Stimulated activated CD8-positive, alpha-beta memory T cell treated with anti-CD3 and anti-CD28 coated beads, Interleukin-2, amount 100 ng/mL, for 48 hours (primary cell): ENCODE measurements at places on chromosomes 5 and 9.

- no peak for DNase-seq
Observed at GRCh38 chr9:4417578-4418325, 72.5 kb upstream of the SLC1A1 start.

- no peak for DNase-seq
Observed at GRCh38 chr5:65480306-65480865, 1.3 kb downstream of the ADAMTS6 start.

GRCh38 chr5:12242950-12243888 lies 339.0 kb upstream of the CTNND2 start:
- DNase-seq, result no peak

DNA sequence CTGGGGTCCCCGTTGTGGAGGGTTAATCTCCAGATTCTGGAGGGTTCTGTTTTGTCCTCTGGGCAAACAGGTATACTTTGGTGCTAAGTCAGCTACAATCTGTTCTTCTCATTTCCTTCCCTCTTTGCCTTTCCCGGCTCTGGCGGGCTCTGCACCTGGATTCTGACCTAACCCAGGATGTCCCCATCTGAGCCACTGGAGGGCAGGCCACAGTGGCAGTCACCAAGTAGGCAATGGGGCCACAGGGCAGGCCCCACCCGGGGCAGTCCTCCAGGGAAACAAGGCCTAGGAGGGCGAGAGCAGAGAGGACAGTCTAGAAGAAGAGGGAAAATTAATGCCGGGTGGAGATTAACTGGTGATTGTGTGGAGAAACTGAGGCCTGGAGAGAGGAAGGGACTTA lies 40.4 kb upstream of the HRH2 start:
- no peak for DNase-seq

DNA sequence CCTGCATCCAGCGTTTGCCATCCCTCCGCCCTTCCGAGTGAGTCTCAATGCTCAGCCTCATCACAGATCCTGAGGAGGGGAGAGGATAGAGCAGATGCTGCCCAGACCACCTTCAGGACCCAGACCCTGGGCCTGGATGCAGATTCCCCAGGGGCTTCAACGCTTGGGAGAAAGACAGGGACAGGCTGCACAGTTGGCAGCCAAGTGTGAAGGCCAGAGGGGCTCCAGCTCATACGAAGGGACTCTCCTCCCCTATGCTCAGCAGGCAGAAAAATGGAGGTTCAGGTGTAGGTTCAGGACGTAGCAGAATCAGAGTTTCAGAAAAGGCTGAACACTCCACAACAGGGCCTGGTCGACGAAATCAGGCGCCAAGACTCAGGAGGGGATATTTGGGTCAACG lies 378.5 kb upstream of the IRX1 start:
- DNase-seq, result no peak

- no peak for DNase-seq
Observed at GRCh38 chr5:138504799-138505198, 38.2 kb downstream of the ETF1 start.

DNA sequence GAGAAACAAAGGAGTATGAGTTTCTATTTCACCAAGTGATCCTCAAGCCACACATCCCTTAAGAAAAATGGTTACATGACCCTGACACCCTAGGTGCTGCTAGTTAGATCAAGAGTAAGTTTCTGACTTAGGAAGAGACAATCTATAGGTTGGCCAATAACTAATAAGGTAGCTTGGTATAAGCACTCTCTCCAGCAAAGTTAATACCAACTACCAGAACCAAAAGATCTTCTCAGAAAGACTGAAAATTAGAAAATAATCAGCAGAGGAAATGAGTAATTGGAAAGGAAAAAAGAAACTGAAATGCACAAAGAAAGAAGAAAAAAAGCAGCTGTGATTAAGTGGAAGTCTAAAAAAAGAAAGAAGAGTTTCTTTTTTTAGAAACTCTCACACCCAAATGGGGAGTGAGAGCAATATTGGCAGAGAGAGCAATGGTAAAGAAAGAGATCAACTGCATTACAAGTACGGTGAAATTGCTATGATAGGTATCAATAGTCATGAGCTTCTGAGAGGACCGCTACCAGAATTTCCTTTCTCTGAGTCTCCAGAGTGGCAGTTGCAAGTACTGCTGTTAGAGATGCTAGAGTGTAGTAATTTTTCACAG lies 195.5 kb downstream of the TMEM167A start:
- DNase-seq, result no peak

GRCh38 chr9:1913631-1914330 lies 101.4 kb upstream of the SMARCA2 start:
- DNase-seq, result no peak

DNA sequence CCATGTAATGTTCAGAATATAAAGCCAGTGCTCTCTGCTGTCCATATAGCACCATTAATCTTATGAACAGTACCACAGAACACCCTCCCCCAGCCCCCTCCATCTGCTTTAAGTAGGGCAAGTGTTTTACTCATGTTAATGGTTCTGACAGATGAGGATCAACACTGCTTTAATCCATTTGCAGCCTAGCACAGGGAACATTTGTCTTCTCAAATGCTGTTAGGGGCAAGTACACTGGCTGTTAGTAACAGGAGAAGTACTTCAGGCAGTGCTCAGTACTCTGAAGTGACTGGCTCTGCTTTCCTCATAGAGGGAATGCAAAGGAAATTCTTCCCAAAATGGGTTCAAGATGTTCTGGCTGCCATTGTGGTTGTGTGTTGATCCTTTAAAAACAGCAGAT lies 202.6 kb downstream of the DCP2 start:
- DNase-seq, result no peak

DNA sequence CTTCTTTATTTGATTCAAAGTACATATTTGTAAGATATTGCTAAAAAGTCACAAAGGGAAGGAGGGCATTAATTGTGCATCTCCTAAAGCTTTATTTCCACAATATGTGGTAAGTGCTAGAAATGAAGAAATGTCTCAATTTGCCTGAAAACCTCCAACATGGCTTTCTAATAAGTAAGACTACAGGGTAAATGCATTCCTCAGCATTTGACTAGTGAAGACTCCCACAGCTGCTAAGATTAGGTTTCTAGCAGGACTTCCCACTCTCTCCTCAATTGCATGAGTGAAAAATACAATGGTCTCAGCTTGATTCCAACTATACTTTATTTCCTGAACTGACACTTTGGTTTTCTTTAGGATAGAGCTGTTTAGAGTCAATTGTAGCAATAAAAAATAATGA lies 162.1 kb downstream of the ELAVL2 start:
- DNase-seq, result no peak

- DNase-seq, result no peak
Observed at GRCh38 chr9:36835271-36835996, 198.6 kb downstream of the PAX5 start.

DNA sequence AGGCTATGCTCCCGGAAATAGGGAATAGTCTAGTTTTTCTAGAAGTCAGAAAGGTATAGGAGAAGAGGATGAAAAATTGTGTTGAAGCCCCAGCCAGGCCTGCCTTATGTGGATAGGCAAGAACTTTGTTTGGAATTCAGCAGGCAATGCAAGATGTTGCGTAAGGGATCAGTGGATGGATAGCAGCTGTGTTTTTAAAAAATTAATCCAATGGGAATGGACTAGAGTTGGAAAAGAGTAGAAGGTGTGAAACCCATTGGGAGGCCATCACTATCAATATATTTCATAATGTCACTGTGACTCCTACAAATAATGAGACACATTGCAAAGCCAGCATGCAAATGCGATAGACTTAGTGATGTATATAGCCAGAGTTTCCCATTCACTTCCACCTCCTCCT lies 281.9 kb downstream of the MARCHF11 start:
- no peak for DNase-seq

- DNase-seq, result no peak
Observed at GRCh38 chr9:121798941-121799340, 147.5 kb downstream of the DAB2IP start.

DNA sequence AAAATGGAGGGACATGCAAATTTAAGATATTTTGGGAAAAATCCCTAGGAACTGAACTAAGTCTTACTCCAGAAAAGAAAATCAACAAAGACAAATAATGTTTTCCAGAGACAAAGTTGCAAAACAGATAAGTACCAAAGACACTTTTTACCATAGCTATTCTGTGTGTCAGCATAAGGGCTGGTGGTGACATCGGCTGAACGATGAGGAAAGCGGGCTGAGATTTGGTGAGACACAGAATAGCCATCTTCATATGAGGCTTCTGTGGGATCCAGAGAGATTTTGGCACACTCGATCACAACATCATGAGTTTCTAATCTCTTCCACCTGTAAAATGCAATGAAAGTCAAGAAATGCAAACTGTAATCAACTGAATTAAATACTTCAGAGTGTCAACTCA lies 32.3 kb downstream of the TSC1 start:
- no peak for DNase-seq

GRCh38 chr5:11383506-11384095 lies 520.6 kb downstream of the CTNND2 start:
- DNase-seq, result no peak

- DNase-seq, result no peak
Observed at GRCh38 chr5:113161806-113162205, 185.2 kb downstream of the DCP2 start.

- no peak for DNase-seq
Observed at GRCh38 chr9:10127867-10128266, 484.9 kb downstream of the PTPRD start.

- peak; percentile 35 for DNase-seq
Observed at GRCh38 chr9:75027187-75028107, 646 bp downstream of the CARNMT1 start.

DNA sequence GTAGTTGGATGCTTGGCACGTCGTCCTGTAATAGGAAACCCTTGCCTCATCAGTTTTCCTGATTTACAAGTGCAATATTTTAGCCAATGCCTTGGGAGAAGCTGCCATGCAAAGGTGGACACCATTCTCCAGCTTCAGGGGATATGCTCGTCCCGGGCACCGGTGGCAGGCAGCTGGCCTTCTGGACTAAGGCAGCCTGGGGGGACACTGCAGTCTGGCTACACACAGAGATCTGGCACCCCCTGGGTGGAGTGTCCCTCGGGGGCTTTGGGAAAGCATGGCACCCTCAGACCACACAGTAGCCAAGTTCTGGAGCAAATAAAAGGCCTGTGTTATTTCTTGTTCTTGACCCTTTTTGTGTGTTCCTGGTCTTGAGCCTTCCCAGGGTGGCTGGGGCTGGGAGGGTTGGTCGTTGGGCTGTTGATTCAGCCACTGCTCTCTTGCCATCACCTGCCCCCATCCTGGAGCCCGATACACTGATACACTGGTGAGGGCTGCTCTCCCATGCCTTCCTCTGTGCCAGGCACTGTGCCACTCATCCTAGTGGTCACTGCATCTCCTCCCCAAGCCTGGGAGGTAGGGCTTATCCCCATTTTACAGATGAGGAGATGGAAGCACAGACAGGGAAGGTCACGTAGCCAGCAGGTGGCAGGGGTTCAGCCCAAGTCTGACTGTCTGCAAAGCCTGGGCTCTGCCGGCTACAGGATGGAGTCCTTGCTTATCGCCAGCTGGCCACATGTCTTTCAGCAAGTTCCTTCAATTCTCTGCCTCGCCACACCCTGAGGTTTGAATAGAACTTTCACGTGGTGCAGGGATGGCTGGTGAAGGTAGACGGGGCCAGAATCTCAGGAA lies 134.1 kb downstream of the RGS3 start:
- no peak for DNase-seq

DNA sequence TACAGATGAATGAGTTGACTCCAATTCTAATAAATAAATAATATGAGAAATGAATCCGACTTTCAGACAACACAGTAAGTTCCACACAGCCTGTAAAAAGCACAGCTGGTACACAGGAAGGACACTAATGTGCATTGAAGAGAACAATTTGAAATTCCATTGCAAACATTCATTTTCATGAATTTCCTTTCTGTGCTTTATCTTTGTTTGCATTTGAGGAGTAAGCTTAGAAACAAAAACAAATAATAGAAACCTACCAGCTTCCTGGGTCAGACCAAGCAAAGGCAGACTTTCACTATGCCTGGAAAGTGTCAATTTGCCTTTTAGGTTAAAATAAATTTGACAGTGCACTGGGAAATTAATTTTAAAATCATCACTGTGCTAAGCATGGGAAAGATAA lies 143.8 kb upstream of the VLDLR start:
- no peak for DNase-seq

DNA sequence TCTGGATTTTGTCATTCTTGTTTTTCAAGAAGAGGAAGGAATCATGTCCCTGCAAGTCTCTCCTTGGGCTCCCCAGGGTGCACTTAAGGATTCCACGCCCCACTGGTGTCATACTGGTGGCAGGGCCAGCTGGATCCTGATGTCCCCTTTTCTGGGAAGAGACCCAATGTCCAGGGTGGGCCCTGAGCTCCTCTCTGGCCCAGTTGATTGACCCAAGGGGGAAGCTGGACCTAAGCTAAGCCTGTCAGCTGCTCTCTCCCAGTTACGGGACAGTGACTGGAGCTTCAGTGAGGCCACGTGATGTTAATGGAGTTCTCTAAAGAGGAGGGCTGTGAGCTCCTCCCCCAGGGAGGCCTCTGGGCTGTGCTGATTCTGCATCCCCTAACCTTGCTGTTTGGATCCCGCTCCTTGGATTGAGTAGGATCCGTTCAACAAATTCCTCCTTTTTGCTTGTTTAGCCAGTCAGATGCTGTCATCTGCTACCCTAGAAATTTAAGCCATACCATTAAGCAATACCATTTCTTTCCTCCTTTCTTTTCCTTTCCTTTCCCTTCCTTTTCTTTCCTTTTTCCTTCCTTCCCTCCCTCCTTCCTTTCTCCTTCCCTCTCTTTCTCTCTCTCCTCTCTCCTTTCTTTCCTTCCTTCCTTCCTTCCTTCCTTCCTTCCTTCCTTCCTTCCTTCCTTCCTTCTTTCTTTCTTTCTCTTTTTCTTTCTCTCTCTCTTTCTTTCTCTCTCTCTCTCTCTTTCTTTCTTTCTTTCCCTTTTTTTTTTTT lies 17.2 kb downstream of the NKX2-5 start:
- no peak for DNase-seq

- DNase-seq, result no peak
Observed at GRCh38 chr5:130295235-130295634, 391.0 kb downstream of the CHSY3 start.

DNA sequence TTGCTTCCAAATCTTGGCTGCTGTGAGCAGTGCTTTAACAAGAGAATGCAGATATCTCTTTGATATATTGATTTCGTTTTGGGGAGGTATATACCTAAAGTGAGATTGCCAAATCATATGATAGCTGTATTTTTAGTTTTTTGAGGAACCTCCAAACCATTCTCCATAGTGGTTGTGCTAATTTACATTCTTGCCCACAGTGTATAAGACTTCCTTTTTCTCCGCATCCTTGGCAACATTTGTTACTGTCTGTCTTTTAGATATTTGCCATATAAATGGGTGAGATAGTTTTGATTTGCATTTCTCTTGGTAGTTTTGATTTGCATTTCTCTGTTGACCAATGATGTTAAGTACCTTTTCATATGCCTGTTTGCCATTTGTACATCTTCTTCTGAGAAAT lies 10.0 kb upstream of the PLK2 start:
- no peak for DNase-seq

DNA sequence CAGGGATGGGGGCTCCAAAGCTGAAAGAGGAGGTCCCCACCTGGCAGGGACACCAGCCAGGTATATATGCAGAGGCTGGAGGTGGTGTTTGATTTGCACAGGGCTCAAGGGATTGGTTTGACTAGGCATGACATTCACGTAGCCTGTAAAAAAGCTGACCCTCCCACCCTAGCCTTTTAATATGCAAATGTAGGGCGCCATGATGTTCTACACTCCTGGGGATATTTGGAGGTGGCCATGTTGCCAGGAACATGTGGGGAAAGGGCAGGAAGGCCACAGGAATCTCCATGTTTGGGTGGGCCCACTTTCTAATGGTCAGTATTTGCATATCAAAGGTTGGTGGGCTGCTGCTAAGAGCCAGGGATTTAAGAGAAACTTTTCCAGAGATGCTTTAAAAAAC lies 12.0 kb upstream of the THG1L start:
- DNase-seq, result no peak
